ENCODE measurements at places on chromosomes 7 and 10.

DNA sequence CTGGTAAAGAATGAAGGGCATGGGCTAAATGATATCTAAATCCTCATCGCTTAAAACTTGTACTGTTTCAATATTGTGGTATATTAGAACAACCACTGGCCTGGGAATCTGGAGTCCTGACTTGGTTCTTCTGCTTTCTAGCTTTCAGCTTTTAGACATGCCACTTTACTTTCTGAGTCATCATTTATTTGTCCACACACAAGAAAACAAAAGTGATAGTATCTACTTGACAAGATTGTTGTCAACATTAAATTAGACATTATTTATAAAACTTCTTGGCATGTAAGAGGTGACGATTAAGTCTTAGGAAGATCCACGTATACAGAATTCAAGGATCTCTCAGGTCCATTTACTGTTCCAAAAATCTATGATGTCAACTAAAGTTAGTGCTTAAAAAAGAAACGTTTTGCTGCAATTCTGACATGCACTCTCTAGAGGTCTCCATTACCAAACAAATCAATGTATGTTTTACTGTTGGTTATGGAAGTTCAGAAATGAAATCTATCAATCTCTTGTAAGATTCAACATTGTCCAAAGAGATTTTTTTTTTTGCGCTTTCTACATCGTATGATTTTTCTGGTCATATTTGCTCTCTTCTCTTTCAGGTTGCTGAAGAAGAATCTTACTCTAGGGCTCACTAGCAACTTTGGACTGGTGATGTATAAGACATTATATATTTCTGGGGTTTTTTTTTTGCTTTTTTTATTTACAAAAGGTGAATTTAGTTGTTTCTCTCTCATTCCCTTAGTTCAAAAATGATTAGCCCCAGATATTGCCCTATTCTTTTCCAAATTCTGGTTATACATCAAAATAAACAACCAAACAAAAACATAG is 53.6 kb upstream of the DYNC1I1 start:
- DNase-seq, result no peak

GRCh38 chr7:85829176-85829575 is 642.3 kb upstream of the SEMA3D start:
- DNase-seq, result no peak

- no peak for DNase-seq
These were observed 582 bp downstream of the STEAP2 start for GRCh38 chr7:90212149-90212495.

- DNase-seq, result peak; percentile 20
These were observed 1277.1 kb downstream of the GATA3 start for GRCh38 chr10:9331583-9332008.

GRCh38 chr7:2225336-2225735 is 7.4 kb downstream of the MAD1L1 start:
- no peak for DNase-seq

GRCh38 chr7:37974711-37975110 is 54.3 kb downstream of the EPDR1 start:
- no peak for DNase-seq

DNA sequence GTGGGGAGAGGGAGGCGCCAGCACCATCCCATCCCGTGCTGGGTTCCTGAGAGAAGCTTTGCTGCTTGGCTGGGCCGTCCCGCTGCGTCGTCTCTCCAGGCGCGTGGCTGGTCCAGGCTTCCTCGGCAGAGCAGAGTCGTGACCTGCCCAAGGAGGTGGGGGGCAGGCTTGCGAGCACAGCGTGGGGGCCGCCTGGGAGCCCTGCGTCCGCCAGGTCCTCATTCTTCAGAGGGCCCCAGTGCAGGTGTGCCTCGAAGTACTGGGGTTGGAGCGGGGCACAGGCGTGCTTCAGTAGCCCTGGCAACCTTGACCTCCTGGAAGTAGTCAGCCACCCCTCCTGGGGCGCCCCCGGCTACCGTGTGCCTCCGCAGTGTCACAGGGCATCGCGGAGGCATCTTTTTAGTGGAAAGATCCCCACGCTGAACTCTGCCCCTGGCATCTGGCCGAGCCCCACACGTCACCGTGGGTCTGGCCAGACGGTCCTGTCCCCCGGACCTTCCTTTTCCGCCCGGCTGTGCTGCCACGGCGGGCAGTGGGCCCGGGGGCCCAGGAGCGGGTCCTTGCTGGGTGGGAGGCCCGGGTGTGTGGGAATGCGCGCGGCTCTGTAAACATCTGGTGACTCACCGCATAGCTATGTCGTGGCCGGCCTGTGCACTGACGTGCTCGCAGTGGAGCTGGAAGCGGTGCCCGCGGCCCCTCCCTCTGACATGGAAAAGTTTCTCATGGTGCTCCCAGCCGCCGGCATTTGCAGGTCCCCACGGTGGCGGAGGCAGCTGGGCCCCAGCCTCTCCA is 6.4 kb downstream of the MAFK start:
- DNase-seq, result peak; percentile 94

- DNase-seq, result no peak
These were observed 177.6 kb upstream of the NAMPT start for GRCh38 chr7:106462365-106462859.

DNA sequence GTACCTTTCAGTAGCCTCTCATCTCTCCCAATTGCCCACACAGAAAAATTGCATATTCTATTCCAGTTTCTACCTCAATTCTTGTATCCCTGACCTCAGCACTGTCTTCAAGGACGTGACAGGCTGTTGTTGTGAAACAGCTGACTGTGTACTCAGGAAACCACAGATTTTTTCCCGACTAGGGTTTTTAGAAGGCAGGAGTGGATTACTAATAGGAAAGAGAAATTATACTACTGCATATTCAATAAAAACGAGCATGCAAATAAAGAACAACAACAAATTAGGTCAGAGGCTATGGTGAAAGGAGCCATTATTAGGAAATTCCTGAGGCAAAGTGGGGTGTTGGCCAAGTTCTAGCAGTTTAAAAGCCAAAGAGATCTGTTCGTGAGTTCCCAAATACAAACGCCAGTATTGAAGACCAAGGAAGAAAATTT is 93.4 kb downstream of the DOCK4 start:
- no peak for DNase-seq

DNA sequence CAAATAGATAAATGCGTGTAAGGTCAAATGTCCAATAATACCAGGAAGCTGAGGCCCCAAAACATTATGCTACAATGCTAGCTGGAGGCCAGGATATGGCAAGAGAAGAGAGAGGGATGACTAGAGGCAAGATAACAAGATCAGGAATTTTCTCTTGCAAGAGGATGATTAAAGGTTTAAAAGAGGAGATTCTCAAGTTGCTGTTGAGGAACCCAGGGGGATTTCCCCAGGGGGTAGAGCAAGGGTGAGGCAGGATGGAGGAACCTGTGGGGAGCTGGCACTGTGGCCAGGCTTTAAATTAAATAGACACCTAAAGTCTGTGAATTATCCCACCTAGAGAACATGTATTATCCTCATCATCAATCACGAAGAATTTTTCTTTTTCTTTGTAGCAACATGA is 3.4 kb upstream of the TAS2R60 start:
- no peak for DNase-seq

DNA sequence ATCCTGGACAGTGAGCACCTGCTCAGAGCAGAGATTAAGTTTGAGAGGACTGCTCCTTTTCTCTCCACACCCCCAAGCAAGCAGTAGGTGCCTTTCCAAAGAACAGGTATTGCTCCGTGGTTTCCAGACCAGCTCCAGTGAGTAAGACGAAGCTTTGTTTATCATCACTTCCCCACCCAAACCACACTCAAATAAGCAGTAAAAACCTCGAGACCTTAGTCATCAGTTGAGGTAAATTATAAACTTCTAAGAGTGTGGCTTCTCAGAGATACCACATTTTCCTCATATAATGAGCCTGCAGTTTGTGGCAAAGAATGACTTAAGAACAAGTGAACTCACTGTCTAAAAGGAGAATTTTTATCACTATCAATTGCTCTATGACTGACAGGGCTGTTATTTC is 50.0 kb upstream of the GRB10 start:
- no peak for DNase-seq

- peak; percentile 42 for DNase-seq
These were observed 65.6 kb downstream of the NOD1 start for GRCh38 chr7:30412782-30413504.
